Fibroblast of gingiva (primary cell): ENCODE measurements at places on chromosomes 4 and X.
A peak's percentile ranks its signal among the peaks of the same experiment; 100 is the strongest.

DNA sequence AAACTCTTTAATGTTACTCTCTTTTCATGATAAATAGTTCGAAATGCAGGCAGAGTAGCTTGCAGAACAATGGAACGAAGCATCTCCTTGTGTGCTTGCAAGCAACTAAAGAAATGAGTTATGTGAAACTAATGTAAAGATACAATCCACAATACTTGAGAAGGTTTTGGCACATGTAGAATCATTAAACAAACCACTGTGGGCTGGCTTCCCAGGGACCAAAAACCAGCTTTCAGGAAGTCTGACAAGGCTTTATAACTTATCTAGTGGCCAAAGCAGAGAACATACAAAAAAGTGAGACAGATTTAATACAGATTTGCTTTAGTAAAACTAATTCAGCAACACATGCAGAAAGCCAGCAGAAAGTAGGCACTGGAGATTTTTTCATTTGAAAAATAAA lies 1673.8 kb upstream of the AGA start:
- DNase-seq, result no peak

DNA sequence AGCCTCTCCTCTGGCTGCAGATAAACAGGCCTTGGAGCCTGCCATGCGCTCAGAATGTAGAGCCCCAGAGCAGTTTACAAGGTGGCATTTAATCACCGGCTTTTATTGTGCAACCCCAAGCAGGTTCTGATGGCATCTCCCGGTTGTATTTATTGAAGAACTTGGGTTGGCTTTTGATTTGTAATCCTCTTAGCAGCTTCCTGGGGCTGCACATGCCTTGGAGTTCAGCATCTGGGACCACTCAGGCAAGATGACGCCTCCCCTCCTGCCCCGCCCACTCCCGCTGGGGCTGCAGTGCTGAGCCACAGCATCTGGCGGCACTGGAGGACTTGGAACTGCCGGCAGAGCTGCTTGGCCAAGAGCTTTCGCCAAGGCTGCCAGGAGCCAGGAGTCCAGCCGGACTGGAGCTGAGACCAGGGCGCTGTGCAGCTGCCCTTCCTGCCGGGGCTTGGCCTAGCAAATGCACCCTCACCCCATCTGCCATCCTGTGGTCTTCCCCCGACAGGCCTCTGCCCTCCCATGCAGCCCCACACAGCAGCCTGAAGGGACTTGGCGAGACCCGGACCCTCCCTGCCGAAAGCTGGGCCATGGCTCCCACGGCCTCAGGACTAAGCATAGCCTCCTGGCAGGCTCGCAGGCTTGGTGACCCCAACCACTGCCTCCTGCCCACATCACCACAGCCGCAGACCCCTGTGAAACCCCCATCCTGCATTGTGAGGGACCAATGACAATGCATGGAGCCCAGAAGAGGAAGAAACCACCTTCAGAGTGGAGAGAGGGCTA lies 5.4 kb downstream of the HTRA3 start:
- peak; percentile 98 for DNase-seq

GRCh38 chr4:159307929-159308328 lies 205.1 kb downstream of the RAPGEF2 start:
- no peak for DNase-seq

GRCh38 chrX:77776659-77777058 lies 9.4 kb downstream of the ATRX start:
- no peak for DNase-seq

- no peak for DNase-seq
Measured at GRCh38 chr4:11805842-11806241, 377.1 kb upstream of the HS3ST1 start.

DNA sequence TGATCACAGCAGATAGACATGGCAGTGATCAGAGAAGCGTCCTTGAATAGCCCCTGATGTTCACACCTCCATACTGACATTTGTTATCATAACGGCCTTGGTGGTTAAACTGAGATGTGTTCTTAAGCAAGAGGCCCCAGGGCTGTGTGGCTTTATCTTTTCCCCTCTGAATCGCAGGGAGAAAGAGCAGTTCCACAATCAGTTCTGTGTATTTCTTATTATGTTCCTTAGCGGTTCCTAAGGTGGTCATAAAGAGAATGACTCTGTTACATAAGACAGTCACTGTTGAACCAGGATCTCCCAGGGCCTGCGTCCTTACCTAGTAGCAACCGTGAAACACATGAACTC lies 52.8 kb upstream of the CBR4 start:
- DNase-seq, result no peak

GRCh38 chr4:40316333-40316781 lies 18.8 kb upstream of the CHRNA9 start:
- peak; percentile 96 for DNase-seq

- no peak for DNase-seq
Measured at GRCh38 chr4:141238186-141238585, 17.5 kb downstream of the ZNF330 start.

GRCh38 chrX:16148896-16149295 lies 18.4 kb upstream of the MAGEB17 start:
- no peak for DNase-seq

- no peak for DNase-seq
Measured at GRCh38 chr4:79514621-79515329, 106.7 kb upstream of the GK2 start.

GRCh38 chr4:67886281-67886680 lies 2.5 kb upstream of the TMPRSS11D start:
- DNase-seq, result peak; percentile 14

- no peak for DNase-seq
Measured at GRCh38 chrX:119155416-119156035, 27.9 kb upstream of the KIAA1210 start.

DNA sequence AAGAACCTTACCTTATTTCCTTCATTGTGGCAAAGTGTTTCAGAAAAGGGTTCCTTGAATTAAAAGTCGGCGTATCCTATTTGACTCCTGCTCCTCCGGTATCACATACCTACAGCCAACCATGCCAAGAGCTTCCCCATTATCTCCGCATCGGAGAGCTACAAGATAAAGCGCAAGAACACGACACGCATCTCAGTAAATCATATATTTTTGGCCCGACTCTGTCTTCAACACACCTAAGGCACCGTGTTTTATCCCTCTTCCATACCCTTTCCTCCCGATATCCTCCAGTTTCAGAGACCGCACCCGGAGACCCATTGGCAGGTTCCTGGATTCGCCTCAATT lies 497 bp upstream of the THAP9 start:
- DNase-seq, result no peak

- peak; percentile 17 for DNase-seq
Measured at GRCh38 chr4:1329408-1330371, 17.3 kb upstream of the UVSSA start.

DNA sequence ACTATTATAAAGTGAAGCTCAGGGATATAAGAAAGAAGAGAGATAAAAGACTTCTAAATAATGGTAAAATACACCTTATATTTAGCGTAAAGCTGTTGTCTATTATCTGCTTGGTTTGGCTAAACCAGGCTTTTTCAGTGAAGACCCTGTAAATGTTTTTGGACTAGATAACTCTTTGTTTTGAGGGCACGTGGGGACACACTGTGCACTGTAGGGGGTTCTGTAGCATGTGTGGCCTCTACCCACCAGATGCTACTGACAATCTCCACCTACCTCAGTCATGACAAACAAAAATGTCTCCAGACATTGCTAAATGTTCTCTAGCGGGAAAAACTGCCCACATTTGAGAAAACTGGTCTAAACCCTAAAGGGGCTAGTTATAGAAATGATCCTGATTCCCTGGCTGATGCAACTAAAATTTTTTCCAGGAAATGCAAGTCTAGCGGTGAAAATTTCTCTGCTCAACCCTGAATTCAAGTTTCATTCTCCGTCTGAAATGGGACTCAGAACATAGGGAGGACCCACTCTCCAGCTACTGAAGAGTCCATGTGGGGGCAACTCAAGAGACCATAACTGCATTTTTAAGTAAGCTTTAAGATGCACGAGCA lies 355.2 kb upstream of the RASGEF1B start:
- no peak for DNase-seq

GRCh38 chrX:50577326-50577725 lies 106.7 kb upstream of the DGKK start:
- no peak for DNase-seq

- DNase-seq, result peak; percentile 49
Measured at GRCh38 chr4:24643774-24644520, 59.6 kb upstream of the DHX15 start.

DNA sequence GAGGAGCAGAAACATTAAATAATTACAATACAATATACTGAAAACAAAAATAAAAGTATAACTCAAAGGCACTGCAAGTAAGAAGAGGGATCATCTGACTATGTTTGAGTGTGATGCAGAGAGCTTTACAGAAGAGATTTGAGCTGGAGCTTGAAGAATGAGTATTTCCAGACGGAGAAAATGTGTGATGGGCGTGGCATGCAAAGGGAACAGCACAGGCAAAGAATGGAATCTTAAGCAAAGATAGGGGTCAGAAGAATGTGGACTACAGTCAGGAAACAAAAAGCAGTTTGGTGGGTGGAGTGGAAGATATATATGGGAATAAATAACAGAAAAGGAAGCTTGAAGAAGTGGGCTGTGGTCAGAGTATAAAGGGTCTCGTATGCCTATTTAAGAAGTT lies 45.5 kb downstream of the OPHN1 start:
- no peak for DNase-seq

DNA sequence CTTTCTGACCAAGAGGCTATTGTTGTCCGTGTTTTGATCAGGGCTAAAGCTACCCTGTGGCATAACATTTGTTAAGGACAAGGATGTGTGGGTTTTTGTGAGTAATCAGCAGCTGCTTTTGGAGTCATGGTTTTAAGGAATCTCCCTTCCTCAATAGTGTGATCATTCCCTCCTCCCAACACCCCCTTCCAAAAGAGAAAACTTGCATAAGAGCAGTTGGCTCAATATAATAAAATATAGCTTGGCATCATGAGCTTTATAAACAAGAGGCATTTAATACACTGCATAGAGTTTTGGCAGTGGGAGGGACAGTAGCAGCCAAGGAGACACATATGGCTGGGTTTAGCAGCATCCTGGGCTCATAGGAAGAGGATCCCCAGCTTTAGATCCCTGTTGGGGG lies 84.7 kb downstream of the NHS start:
- peak; percentile 77 for DNase-seq

- peak; percentile 47 for DNase-seq
Measured at GRCh38 chr4:176833400-176834175, 40.9 kb upstream of the VEGFC start.
